Activated CD8-positive, alpha-beta T cell treated with anti-CD3 and anti-CD28 coated beads, Interleukin-2, amount 10 ng/mL, durations not matched to agents 7 days and 5 days (primary cell): ENCODE measurements at places on chromosomes 6 and 20. TPM values are rescaled to one million over a fixed set of nuclear protein-coding genes. Genes with fewer than 3 reads are reported as not detected.

SLCO4A1 gene
- 79.4 TPM for total RNA-seq

FAXC gene
- not detected for total RNA-seq

ARHGAP18 gene
- total RNA-seq = 11.9 TPM

LSM2 gene
- total RNA-seq = 123 TPM

SLC22A2 gene
- total RNA-seq = not detected

ENPP5 gene
- not detected for total RNA-seq

KHDC1L gene
- not detected for total RNA-seq

LST1 gene
- 125 TPM for total RNA-seq

HAO1 gene
- total RNA-seq = not detected

MUCL3 gene
- not detected for total RNA-seq

TAAR2 gene
- not detected for total RNA-seq

RBM24 gene
- total RNA-seq = not detected

NKX2-4 gene
- not detected for total RNA-seq

SEMG1 gene
- total RNA-seq = not detected

PNPLA1 gene
- not detected for total RNA-seq

NHSL1 gene
- total RNA-seq = 0.13 TPM

PRR18 gene
- total RNA-seq = not detected

KIF16B gene
- total RNA-seq = 3.4 TPM

- DNase-seq = peak; percentile 84
- H3K4me1 ChIP-seq = peaks cover 41% of the 10 kb centered on the region
- peaks cover 2% of the 10 kb centered on the region for H3K36me3 ChIP-seq
- H3K27me3 ChIP-seq = no peaks in the 10 kb centered on the region
- no peak overlapping the region for H3K4me3 ChIP-seq
These were observed 31.9 kb downstream of the FOXO3 start for GRCh38 chr6:108592371-108593337.

DNA sequence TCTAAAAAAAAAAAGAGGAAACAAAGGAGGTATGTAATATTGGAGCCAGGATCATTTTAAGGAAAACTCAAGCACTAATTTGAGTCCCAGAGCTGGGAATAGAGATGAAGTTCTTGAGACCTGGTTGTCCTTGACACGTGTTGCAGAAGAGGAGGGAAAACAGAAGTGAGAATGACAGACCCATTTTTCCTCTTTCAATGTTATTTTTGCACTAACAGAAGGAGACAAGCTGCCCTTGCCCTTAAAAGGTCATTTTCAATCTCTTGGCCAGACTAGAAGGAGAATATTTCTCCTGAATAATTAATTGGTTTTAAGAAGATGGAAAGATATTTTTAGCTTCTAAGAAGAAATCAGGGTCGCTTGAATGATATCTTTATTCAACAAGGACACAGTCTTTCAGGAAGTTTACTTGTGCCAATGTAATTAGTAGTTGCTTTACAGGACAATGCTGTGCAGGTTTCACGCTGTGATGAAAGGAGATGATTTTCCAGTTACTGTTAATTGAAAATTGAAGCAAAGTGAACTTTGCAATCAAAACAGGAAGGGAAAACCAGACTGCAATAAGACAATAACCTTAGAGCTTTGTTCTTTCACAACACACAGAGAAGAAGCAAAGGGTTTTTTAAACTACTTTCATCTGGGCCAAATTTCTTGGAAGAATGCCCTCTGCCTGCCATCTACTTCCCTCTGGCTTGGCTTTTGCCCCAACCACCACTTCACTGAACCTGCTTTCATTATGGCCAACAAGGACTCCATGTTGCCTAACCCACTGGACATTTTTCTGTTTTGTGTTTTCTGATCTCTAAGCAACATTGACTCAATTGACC lies 107.8 kb upstream of the SHLD1 start:
- H3K27ac ChIP-seq = peak overlapping the region; percentile 39
- peaks cover 27% of the 10 kb centered on the region for H3K4me1 ChIP-seq
- no peak for DNase-seq

DNA sequence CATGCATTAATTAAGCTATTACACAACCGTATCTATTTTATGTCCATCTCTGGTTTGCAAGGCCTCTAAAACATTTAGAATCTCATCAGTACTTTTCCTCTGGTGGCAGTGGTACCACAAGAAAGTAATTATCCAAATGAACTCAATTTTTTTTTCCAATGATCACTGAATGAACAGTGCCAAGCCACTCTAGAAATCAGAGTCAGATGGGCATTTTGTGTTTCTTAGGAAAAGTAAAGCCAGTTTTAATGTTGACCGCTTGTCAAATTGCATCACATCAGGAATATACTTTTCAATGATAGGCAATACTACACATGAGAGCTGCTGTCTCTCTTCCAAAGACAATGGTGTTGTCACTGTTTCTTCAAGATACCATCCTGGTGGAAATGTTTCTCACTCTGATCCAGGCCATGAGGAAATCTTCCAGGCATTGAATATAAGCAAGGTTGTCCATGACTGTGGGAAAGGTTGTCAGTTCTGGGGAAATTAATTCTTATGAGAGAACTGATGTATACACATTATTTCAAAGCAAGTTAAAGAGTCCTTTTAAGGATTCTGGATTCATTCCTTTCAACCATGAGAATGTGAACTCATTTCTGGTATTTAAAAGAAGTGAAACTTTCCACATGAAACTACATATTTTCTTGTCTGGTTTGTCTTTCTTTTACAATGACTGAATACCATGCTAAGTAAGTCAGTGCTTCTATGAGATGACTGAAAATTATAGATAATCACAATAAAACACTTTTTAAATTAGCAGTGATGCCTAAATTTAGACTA lies 108.8 kb upstream of the TCF21 start:
- H3K27ac ChIP-seq = no peak overlapping the region
- H3K36me3 ChIP-seq = no peaks in the 10 kb centered on the region
- peaks cover 2% of the 10 kb centered on the region for H3K27me3 ChIP-seq
- H3K4me1 ChIP-seq = no peaks in the 10 kb centered on the region
- H3K4me3 ChIP-seq = no peak overlapping the region

DNA sequence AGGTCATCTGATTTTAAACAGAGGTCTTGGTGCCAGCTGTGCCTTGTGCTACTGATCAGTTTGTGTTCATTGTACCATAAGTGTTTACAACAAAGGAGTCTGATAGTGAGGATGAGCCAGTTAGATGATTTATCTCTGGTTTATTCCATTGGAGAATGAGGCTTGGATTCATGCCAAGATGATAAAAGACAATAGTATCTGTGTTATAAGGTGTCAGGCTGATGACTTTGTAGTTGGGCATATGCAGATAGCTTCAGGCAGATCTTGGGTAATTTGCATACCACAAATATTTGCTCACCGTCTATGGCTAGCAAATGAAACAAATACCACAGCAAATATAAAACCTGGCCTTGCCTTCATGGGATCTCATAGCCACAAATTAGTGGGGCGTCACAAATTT lies 43.3 kb upstream of the PHACTR2 start:
- DNase-seq = no peak
- H3K4me3 ChIP-seq = no peak overlapping the region
- no peaks in the 10 kb centered on the region for H3K27me3 ChIP-seq
- H3K27ac ChIP-seq = no peak overlapping the region

- H3K4me3 ChIP-seq = no peak overlapping the region
- H3K4me1 ChIP-seq = no peaks in the 10 kb centered on the region
- H3K36me3 ChIP-seq = no peaks in the 10 kb centered on the region
- no peaks in the 10 kb centered on the region for H3K27me3 ChIP-seq
- no peak overlapping the region for H3K27ac ChIP-seq
These were observed 813.4 kb downstream of the MAFB start for GRCh38 chr20:39875492-39876110.

DNA sequence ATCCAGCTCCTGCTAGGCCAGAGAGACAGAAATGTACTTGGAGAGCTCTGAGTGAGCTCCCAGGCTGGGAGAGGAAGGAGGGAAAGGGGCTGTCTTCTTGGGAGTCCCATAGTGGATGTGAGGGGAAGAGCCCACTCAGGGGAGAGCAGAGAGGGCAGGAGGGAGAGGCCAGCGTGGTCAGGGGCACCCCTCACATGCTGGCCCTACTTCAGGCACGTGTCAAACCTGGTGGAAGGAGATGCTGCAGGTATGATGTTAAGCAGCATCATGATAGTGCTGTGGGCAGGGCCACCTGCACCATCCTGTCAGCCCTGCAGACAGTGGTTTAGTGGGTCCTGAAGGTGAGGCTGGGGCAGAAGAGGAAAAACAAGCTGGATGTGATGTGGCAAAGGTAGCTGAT lies 265.4 kb upstream of the RNF24 start:
- H3K27ac ChIP-seq = no peak overlapping the region
- H3K36me3 ChIP-seq = no peaks in the 10 kb centered on the region
- H3K27me3 ChIP-seq = peaks cover 3% of the 10 kb centered on the region
- no peak for DNase-seq
- H3K4me3 ChIP-seq = no peak overlapping the region

- H3K4me1 ChIP-seq = peaks cover 28% of the 10 kb centered on the region
- no peak for DNase-seq
- peak overlapping the region; percentile 63 for H3K27ac ChIP-seq
- no peak overlapping the region for H3K4me3 ChIP-seq
- no peaks in the 10 kb centered on the region for H3K27me3 ChIP-seq
- H3K36me3 ChIP-seq = no peaks in the 10 kb centered on the region
These were observed 61.2 kb upstream of the SGK1 start for GRCh38 chr6:134379076-134379475.

DNA sequence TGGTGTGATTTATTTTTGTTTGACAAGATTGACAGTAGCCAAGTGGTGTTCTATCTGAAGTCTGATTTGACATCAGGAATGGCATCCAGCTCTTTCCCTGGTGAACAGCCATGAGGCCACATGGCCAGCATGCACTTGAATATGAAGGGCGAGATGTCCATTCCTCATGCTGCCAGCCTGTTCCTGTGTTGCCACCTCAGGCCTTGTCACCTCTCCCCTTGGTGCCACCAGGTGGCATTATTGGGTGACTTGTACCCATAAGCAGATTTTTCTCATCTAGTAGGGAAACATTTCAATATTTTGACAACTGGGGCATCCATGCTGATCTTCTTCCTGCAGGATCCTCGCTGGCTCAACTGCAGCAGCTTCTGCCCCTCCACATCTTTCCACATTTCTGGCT lies 199.1 kb downstream of the ERMARD start:
- no peak overlapping the region for H3K4me3 ChIP-seq
- H3K4me1 ChIP-seq = peaks cover 14% of the 10 kb centered on the region
- H3K36me3 ChIP-seq = no peaks in the 10 kb centered on the region

GRCh38 chr20:24619212-24619611 lies 149.8 kb downstream of the SYNDIG1 start:
- H3K4me3 ChIP-seq = no peak overlapping the region
- no peak for DNase-seq
- no peak overlapping the region for H3K27ac ChIP-seq
- no peaks in the 10 kb centered on the region for H3K27me3 ChIP-seq
- no peaks in the 10 kb centered on the region for H3K4me1 ChIP-seq
- no peaks in the 10 kb centered on the region for H3K36me3 ChIP-seq

GRCh38 chr6:116101302-116101718 lies 657 bp downstream of the NT5DC1 start:
- H3K27me3 ChIP-seq = peaks cover 2% of the 10 kb centered on the region
- H3K36me3 ChIP-seq = peaks cover 4% of the 10 kb centered on the region
- H3K4me3 ChIP-seq = peak overlapping the region; percentile 88
- DNase-seq = no peak
- H3K4me1 ChIP-seq = peaks cover 35% of the 10 kb centered on the region

- no peaks in the 10 kb centered on the region for H3K36me3 ChIP-seq
- DNase-seq = no peak
- no peak overlapping the region for H3K27ac ChIP-seq
- no peaks in the 10 kb centered on the region for H3K4me1 ChIP-seq
- H3K27me3 ChIP-seq = peaks cover 4% of the 10 kb centered on the region
These were observed 360.8 kb downstream of the QKI start for GRCh38 chr6:163775313-163775712.

GRCh38 chr6:51467231-51467952 lies 620.0 kb downstream of the PKHD1 start:
- no peaks in the 10 kb centered on the region for H3K4me1 ChIP-seq
- no peaks in the 10 kb centered on the region for H3K27me3 ChIP-seq
- no peak overlapping the region for H3K27ac ChIP-seq

- peaks cover 7% of the 10 kb centered on the region for H3K4me1 ChIP-seq
- no peak for DNase-seq
These were observed 161.4 kb downstream of the LY86 start for GRCh38 chr6:6749702-6750491.

DNA sequence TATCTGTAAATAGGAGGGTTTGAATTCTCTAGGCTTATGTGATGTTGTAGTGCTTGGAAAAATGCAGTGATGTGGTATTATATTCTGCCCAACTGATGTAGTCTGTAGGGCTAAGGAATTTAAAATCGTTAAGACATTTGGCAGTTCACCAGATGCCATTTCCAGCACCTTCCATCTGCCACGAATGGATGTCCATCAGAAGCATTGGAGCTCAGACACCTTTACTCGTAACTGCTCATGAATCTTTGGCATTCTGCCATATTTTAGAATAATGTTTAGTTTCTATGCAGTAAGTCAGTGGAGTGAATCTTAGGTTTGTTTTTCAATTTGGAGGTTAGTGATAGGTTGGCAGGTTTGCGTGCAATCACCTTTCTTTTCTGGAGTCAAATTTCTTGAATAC lies 2.4 kb upstream of the SYTL3 start:
- no peaks in the 10 kb centered on the region for H3K27me3 ChIP-seq
- H3K4me3 ChIP-seq = no peak overlapping the region
- no peak for DNase-seq
- peaks cover 25% of the 10 kb centered on the region for H3K36me3 ChIP-seq

DNA sequence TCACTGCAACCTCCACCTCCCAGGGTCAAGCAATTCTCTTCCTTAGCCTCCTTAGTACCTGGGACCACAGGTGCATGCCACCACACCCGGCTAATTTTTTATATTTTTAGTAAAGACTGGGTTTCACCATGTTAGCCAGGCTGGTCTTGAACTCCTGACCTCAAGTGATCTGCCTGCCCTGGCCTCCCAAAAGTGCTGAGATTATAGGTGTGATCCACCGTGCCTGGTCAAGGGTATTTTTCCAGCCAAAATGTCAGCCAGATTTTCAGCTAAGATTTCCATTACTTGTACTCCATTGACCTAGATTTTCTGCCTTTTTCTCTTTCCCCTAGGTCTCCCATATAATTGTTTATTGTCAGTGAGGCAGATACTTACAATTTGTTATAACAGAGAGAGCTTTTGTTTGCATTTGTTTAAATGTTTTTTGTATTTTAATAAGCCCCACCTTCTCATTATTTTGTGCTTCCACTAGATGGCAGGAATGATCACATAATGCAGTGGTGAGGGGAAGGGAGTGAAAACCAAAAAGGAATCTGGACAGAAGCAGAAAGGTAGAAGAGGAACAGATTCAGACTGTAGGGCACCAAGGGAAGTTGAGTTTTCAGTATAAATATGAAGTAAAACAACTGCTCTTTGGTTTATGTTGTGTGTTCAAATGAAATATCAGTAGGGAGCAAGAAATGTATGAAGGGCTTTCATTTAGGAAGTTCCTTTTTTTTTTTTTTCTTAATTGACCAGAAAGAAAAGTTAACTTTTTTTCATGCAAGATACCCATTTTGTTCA lies 29.7 kb downstream of the RPF2 start:
- DNase-seq = no peak
- no peak overlapping the region for H3K27ac ChIP-seq
- H3K4me1 ChIP-seq = peaks cover 4% of the 10 kb centered on the region

DNA sequence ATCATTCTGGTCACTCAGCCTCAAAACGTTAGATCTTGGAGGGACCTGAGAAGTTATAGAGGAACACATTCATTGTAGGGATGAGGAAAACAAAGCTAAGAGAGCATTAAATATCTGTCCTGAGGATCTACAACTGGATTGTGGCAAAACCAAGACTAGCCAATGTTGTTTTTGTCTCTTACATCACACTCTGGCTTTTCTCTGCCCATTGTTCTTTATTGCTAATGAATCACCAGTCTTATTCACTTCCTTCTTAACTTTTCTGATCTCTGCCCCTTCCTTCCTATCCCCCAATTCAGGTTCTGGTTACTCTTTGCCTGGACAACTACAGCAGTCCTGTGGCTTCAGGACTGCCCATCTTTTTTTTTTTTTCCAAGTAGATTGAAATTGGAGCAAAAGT lies 57.0 kb upstream of the PREP start:
- H3K36me3 ChIP-seq = peaks cover 1% of the 10 kb centered on the region
- peaks cover 9% of the 10 kb centered on the region for H3K27me3 ChIP-seq
- no peak overlapping the region for H3K4me3 ChIP-seq
- no peak for DNase-seq
